EH (cell line): ENCODE measurements at places on chromosomes 12 and 14.

DNA sequence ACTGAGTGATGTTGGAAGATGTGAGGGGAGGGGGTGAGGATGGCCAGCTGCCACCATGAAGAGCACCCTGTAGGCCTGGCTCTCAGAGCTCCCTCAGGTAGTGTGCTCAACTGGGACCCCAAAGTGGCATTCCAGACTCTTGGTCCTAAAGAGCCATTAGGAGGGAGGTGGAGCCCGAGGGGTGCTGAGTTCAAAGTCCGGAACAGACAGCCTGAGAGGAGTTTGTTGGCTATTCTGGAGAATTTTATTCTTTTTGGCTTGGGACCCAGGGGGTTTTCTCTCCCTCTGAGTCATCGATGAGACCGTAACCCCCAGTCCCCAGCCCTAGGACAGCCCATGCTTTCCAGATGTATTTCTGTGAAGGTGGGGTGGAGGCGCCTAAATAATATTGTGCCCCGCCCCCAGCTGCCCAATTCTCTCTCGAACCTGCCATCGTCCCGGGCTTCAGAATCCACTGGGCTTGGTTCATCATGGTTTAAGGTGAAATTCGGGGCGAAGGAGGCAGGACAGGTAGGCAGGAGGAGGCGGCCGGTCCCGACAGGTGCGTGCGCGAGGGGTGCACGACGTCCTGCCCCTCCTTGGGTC, 690 bp upstream of the RBP5 start:
- DNase-seq = no peak

GRCh38 chr12:121784460-121784859, 9.0 kb downstream of the RHOF start:
- peak; percentile 92 for DNase-seq

- DNase-seq = no peak
These were observed 59.3 kb upstream of the FAM222A start for GRCh38 chr12:109654357-109654756.

DNA sequence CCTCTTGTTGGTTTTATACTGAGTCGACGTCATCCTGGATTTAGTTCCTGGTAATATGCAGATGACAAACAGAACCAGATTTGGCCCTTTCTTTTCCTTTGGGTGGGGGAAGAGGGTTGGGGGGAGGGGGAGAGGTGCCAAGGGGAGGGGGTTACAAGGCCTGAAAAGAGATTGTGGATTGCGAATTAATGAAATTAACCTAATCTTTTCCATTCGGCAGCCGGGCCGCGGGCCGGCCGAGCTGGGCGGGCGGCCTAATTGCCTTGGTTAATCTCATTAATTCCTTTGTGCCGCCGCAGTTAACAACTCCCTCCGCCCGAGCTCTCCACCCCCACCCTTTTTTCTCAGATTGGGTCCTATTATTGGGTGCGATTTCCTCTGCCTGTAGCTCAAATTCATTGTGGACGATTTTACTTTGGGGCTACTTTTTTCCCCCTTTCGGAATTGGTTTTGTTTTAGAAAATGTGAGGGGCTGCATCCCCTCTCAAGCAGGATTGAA, 387 bp upstream of the GSC start:
- DNase-seq = no peak

GRCh38 chr14:39665075-39665475, 232.8 kb upstream of the FBXO33 start:
- DNase-seq = no peak

DNA sequence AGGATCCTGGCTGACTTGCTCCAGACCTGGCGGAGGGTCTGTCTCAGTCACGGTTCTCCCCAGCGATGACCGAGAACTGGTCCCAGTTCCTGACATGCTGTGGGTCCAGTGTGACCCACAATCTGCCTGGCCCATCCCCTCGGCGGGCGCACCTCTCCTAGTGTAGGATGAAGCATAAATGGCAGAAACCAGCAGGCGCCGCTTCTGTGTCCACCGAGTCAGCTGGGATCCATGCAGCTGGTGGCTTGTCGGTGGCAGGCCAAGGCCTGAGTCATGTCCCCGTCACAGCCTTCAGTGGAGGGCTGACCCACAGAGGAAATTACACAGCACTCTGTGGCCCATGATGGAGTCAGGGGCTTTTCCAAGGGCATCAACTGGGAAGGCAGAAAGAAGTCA, 38.5 kb downstream of the NFKBIA start:
- peak; percentile 70 for DNase-seq

GRCh38 chr12:123801573-123802178, 39.6 kb downstream of the DNAH10 start:
- peak; percentile 49 for DNase-seq

DNA sequence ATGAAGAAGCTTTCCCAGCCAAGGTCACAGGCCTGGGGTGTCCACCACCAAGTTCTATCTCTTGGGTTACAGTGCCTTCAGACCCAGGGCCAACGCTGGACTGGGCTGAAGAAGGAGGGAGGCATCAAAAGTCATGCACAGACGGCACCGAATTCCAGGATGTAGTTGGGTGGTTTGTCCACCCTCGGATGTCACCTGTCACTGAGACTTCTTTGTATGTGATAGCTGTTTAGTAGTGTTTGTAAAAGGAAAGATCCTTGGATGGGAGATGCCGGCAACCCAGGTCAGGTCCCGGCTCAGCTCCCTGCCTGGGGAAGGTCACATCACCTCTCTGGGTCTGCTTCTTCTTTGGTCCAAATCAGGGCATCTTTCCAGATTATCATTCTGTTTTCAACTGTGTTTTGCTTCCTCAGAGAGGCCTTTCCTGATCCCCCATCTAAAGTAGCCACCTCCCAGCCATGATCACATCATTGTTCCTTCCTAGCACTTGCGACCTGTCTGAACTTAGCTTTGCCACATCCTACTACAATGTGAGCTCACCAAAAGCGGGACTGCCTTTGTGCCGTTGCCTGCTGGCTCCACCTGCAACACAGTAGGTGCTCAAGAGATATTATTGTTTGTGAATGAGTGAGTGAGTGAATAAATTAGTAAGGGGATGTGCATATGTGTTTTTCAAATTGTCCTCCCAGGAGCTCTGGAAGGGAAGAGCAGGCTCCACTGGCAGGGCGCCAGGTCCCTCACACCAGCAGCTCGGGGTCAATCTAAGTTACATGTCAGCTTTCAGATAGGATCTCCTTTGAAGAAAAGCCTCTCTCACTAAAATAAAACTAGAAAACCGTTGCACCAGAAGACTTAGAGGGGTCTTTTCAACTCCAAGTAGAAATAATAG, 2.1 kb downstream of the TSPAN11 start:
- no peak for DNase-seq

- peak; percentile 25 for DNase-seq
These were observed 103.6 kb upstream of the ATF7IP start for GRCh38 chr12:14261861-14262260.

GRCh38 chr12:27542628-27543027, 18.6 kb downstream of the PPFIBP1 start:
- peak; percentile 97 for DNase-seq

DNA sequence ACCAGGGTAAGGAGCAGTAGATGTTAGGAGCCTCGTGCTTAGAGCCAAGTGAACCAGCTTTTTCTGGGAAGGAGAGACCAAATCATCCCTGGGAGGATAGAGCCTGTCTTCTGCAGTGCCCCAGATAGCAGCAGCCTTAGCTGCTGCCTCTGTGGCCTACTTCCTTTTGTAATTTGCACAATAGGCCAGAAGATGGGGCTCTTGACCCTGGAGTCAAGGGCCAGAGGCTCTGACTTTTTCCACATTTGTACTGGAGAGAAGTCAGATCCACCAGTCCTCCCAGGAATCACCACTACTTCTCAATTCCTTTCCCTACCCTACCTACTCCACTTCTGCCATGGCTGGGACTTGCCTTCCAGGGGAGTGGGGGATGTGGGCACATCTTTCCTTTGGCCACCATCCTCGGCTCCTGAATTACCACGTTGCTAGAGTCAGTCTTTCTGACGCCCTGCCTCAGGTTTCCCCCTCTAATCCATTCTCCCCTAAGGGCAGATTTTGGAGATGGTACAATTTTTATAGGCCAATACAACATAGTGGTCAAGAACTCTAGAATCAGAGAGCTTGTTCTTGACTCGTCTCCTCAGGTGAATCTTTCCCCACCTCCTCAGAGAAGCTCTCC, 3.3 kb upstream of the SLC4A8 start:
- peak; percentile 77 for DNase-seq
